ENCODE measurements at places on chromosomes 12 and 14.

DNA sequence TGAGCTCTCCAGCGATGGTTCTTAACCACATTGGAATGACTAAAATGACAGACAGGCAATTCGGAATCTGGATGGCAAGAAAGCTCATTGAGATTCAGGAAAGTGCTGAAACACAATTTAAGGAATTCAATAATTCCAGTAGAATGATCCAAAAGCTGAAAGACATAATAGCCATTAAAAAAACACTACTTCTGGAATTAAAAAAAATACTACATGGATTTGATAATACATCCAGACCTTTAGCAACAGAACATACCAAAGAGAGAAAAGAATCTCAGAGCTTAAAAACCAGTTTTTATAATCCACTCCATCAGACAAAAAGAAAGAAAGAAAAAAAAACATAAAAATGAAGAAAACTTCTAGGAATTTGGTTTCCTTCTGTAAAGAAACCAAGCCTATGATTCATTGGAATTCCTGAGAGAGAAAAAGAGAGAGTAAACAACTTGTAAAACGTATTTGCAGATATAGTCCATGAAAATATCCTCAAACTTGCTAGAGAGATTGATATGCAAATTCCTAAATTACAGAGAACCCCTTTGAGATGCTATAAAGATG lies 52.8 kb downstream of the SLCO1B1 start:
- DNase-seq = no peak

DNA sequence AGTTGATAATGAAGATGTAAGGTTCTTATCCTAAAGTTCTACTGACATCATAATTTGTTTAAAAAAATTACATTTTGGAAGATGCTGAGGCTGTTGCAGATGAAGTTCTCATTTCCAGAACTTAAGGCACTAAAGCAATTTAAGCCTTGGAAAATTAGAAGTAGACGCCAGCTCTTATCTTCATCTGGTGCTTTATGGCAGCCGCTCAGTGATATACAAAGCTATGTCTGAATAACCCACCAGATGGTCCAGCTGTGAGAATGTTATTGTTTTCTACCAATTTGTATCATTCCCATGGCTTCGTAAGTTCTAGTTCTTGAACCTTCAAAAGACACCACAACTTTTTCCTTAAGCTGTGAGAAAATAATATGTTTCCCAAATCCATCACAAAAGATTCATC lies 212.1 kb upstream of the ARID2 start:
- no peak for DNase-seq

GRCh38 chr12:26360062-26360461 lies 164.7 kb downstream of the SSPN start:
- DNase-seq = no peak

DNA sequence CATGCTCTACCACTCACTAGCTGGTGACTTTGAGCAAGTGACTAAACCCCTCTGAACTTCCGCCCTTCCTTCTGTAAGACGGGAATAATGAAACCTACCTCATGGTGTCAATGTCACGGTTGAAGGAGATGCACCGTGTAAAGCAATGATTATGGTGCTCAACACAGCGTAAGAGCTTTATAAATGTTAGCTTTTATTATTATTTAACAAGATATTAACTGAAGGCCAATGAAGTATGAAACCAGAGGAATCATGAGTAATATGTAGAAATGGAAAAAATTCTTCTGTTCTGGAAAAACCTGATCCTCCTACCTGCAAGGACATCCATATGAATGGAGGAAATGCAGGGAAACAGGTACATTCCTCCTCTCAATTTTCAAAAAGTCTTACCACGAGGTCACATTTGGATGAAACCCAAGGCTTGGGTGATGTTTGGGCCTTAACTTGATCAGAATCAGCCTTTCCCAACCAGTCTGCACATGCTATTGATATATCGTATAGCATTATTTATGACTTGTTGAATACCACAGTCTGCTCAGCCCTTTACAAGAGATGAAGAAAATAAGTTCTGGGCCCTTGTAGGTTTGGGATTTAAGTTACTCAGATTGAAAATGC lies 166.8 kb upstream of the TBX3 start:
- DNase-seq = no peak

DNA sequence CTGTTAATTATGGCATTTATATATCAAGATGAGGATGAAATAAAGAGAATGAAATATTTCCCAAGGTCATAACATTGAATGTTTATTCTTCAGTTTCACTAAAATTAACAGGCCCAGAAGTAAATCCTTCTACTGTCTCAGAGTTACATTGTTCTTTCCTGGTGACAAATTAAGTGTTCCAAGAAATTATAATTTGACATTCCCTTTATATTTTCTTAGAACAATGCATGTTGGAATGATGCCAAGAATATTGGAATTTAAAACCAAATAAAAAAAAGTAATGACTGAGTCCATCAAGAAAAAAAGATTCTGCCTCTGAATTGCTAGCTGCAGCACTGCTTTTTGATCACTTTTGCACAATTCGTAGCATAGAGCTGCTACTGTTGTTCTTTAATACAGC lies 152.1 kb downstream of the METTL25 start:
- DNase-seq = no peak

GRCh38 chr14:102968306-102968705 lies 45.8 kb downstream of the AMN start:
- DNase-seq = no peak

DNA sequence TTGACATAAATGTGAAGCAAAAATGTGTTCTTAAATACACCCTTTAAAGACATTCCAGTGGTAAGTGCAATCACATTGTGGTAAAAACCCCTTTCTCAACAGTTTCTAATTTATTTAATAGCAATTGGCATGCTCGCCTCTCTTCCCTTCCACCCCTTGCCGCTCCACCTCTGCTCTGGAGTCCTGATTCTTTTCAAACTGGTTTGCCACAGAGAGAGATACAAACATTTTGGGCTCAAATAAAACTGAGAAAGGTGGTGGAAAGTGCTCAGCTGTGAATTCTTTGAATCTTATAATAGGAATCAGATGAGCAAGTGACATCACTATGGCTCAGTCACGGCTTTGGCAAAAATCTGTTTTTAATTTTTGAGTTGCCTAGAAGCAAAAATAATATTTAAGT lies 993.9 kb downstream of the GALC start:
- DNase-seq = no peak

- no peak for DNase-seq
Observed at GRCh38 chr12:176321-177181, 37.4 kb downstream of the SLC6A12 start.

- no peak for DNase-seq
Observed at GRCh38 chr14:90583427-90583826, 186.6 kb downstream of the CALM1 start.
